ENCODE measurements at places on chromosomes 3 and 15.

DNA sequence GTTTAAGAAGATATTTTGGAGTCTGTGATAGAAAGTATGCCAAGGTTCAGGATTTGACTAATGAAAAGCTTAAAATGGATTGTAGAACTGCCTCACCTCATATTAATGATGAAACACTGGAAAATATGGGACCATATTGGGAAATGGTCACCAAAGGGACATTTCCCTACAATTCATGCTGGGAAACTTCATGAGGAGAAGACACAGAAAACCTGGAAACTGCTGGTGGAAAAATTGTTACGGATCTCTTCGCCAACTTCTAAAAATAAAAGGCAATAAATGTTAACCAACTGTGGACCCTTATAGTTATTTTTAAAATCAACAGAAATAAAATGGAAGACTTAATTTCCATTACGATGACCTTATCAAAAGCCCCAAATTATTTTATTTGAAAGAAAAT is 97.6 kb upstream of the FRMD4B start:
- DNase-seq, result no peak

DNA sequence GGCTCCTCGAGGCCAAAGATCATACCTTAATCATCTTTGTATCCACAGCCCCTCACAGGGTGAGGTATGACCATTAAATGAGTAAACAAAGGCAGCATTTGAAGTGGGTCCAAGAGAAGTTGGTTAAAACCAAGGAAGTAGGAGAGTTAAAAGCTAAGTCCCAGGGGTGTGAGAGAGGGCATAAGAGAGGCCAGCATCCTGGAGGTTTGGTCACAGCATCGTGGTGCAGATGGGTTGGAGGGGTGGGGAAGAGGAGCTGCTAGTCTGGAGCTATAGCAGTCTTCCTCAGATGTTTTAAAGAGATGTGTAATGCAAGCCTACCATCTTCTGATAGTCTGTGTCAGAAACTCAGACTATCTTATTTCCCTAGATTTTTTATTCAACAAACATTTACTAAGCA is 155.2 kb downstream of the GHSR start:
- DNase-seq, result no peak

DNA sequence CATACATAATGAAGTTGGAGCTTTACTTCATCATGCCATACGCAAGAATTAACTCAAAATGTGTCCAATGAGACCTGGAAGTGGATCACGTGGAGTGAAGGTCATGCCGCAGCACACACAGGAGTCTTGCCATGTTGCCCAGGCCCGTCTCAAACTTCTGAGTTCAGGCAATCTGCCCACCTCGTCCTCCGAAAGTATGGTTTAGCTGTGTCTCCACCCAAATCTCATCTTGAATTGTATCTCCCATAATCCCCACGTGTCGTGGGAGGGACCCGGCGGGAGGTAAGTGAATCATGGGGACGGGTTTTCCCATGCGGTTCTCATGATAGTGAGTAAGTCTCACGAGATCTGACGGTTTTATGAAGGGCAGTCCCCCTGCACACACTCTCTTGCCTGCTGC is 25.7 kb downstream of the SPCS1 start:
- DNase-seq, result no peak

GRCh38 chr15:85672332-85673084 is 122.2 kb downstream of the KLHL25 start:
- no peak for DNase-seq

GRCh38 chr15:76342058-76342381 is 5.4 kb downstream of the ISL2 start:
- no peak for DNase-seq

GRCh38 chr3:38473229-38473628 is 19.5 kb downstream of the ACVR2B start:
- no peak for DNase-seq

- no peak for DNase-seq
Measured at GRCh38 chr3:15808679-15809310, 11.0 kb upstream of the ANKRD28 start.

- no peak for DNase-seq
Measured at GRCh38 chr3:72820415-72820814, 27.8 kb downstream of the SHQ1 start.

GRCh38 chr3:127110982-127111693 is 81.8 kb upstream of the PRR23E start:
- no peak for DNase-seq

DNA sequence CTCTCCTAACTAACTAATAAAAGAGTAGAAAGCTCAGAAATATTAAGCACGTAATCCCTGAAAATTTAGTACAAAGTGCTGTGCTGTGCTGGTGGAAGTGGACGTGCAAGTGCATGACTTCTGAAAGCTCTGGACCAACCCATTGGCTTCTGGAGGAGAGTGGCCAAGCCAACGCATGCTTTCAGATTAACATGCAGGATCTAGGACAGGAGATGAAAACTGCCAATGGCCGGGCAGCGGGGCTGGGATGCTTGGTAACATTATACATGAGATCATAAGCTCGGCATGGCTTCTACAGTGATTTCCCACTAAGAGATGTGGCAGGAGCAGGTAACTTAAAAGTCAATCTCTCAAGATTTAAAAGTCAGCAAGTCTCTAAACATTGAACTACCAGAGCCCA is 170.8 kb upstream of the SNTN start:
- DNase-seq, result no peak

DNA sequence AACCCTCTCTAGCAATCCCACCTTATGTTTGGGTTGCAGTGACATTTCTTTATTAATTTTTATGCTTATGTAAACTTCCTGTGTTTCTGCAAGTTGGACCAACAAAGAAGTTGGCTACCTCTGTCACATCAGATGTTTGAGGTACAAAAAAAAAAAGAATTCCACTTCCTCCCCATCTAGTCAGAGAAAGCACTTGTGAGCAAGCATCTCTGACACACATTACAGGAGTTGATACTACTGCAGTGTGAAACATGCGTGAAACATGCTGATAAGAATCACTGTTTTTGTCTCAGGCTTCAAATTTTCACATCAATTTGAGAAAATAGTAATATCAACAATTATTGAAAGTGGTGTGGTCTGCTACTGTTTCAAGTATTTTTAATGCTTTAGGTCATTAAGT is 1.3 kb downstream of the SCAANT1 start:
- DNase-seq, result no peak

- no peak for DNase-seq
Measured at GRCh38 chr3:34015204-34016142, 217.0 kb downstream of the PDCD6IP start.

GRCh38 chr3:47954567-47954966 is 61.6 kb downstream of the MAP4 start:
- DNase-seq, result no peak
